Epithelial cell of esophagus (primary cell): ENCODE measurements at places on chromosomes 1 and 21.
A peak's percentile ranks its signal among the peaks of the same experiment; 100 is the strongest.

GRCh38 chr1:161185732-161186311, 8.5 kb upstream of the B4GALT3 start:
- no peak for DNase-seq

GRCh38 chr1:162536511-162536910, 25.0 kb upstream of the UAP1 start:
- peak; percentile 36 for DNase-seq

DNA sequence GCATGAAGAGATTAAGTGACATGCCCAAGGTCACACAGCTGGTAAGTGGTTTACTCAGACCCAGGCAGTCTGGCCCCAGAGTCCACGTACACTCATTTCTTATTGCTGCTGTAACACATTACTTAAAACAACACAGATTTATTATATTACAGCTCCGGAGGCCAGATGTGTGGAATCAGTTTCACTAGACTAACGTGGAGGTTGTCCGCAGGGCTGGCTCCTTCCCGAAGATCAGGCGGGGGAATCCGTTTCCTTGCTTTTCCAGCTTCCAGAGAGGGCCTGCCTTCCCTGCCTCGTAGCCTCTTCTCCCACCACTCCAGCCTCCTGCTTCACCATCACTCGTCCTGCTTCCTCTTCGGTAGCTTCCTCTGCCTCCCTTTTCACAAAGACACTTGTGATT, 81.2 kb downstream of the KCNN3 start:
- DNase-seq = no peak

DNA sequence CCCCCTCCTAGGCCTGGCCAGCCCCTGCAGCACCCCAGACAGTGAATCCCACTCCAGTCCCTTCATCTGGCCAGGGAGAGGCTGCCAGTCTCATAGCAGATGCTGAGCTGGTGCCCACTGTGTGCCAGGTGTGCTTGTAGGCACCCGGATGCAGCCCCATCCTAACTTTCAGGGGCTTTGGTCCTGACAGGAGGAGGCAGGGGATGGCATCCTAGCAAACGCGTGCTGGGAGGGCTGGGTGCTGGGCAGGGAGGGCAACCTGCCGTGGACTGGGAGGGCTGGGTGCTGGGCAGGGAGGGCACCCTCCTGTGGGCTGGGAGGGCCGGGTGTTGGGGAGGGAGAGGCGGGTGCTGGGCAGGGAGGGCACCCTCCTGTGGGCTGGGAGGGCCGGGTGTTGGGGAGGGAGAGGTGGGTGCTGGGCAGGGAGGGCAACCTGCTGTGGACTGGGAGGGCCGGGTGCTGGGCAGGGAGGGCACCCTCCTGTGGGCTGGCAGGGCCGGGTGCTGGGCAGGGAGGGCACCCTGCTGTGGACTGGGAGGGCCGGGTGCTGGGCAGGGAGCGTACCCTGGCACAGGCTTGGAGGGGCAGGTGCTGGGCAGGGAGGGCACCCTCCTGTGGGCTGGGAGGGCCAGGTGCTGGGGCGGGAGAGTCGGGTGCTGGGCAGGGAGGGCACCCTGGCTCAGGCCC, 35.3 kb downstream of the SLC19A1 start:
- DNase-seq = no peak

DNA sequence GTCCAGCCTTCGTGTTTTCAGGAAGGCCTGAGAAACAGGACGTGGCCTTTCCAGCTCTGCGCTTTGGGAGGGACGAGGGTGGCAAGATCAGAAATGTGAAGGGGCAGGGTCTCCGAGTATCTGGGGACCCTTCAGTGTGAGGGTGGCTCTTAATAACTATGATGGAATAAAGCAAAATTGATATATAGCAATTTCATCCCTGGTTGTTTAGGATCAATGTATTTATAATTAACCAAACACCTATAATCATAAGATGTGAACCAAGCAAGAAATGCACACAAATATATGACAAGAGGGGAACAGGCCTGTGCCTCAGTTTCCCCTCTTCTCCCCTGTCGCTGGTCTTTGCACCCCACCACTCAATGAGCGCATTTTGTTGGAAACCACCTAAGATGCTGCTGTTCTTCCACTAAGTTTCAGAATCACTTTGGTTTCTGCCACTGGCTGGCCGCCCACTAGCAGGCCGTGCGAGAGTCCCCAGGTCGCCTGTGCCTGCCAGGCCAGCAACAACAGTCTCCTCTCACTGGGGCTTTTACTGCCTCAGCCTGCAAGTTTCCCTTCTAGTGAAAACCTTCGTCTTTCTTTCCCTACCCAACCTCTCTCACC, 36.6 kb downstream of the UBASH3A start:
- DNase-seq = no peak
